ENCODE measurements at places on chromosomes 12 and 14.

DNA sequence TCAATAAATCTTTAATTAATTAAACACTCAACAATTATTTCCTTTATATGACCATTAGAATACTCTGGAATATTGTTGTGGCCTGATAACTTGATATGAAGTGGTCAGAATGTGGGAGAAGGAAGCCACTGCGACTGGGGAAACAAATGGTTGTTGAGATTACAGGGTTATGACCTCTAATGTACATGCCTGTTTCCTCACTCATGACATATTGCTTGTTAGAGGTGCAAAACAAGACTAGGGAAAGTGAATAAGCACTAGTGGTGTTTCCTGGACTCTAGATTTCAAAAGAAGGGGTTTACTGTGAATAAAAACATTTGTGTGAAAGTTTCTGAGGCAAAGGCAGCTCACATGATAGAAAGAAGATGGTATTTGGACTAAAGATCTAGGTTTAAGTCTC lies 53.3 kb downstream of the STAB2 start:
- no peak for DNase-seq

DNA sequence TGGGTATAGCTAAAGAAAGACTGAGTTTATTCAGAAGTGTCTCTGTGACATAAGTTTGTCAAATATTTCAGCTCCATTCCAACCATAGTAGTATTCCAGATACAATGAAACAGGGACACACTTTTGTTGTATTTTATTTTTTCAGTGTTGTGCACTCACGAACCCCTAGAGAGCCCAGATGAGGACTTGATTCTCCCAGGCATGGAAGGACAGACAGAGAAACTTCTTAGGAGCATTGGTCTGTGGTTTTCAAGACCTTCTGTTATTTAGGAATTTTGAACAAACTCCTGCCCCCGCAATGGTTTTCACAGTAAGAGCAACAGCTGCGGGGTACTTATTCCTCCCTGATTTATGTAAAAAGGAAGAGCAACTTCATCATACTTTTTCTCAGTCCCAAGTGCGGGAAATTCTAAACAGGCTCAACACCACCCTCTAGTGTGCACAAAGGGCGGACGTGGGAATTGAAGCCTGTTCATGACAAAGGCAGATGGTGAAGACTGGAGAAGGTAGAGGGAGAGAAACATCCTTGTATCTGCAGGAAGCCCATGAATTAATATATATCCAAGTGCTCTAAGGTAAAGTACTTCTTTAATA lies 147.6 kb downstream of the PAH start:
- no peak for DNase-seq

DNA sequence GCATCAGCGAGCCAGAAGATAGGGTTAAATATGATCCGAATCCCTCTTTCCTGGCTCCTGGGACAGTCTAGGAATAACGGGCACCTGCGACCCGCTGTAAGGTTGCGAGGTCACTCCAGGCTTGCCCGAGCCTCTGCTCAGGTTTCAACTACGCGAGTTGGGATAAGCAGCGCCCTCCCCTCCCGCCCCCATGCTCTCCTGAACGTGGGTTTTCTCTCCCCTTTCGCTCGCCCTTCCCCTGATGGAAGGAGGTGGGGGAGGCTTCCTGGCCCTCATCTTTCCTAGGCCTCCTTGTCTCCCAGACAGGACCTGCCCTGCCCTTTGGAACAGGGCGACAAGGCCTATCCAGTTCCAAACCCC lies 753 bp upstream of the ATP5MC2 start:
- peak; percentile 15 for DNase-seq

GRCh38 chr12:48022676-48023385 lies 18.6 kb upstream of the COL2A1 start:
- DNase-seq = no peak

GRCh38 chr12:97118796-97119375 lies 211.8 kb downstream of the NEDD1 start:
- DNase-seq = no peak

GRCh38 chr14:105039458-105040205 lies 18.7 kb upstream of the CDCA4 start:
- DNase-seq = no peak

GRCh38 chr14:23663127-23663526 lies 27.0 kb downstream of the DHRS2 start:
- DNase-seq = no peak

DNA sequence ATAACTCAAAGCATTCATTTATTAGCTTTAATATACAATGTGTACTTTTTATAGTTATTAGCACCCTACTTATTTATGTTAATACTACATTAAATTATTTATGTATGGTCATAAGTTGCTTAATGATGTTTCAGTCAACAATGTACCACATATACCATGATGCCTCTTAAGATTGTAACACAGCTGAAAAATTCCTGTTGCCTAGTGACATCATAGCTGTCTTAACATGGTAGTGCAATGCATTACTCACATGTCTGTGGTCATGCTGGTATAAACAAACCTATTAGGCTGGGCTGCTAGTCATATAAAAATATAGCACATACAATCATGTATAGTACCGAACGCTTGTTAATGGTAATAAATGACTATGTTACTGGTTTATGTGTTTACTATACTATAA lies 120.4 kb downstream of the ANO6 start:
- DNase-seq = no peak

GRCh38 chr14:90379106-90379505 lies 17.7 kb upstream of the CALM1 start:
- no peak for DNase-seq

- no peak for DNase-seq
These were observed 14.3 kb downstream of the CAMKK2 start for GRCh38 chr12:121282072-121282742.

- no peak for DNase-seq
These were observed 418.9 kb downstream of the ZFP36L1 start for GRCh38 chr14:68373847-68374444.

GRCh38 chr12:25319233-25319984 lies 68.7 kb upstream of the KRAS start:
- DNase-seq = no peak

DNA sequence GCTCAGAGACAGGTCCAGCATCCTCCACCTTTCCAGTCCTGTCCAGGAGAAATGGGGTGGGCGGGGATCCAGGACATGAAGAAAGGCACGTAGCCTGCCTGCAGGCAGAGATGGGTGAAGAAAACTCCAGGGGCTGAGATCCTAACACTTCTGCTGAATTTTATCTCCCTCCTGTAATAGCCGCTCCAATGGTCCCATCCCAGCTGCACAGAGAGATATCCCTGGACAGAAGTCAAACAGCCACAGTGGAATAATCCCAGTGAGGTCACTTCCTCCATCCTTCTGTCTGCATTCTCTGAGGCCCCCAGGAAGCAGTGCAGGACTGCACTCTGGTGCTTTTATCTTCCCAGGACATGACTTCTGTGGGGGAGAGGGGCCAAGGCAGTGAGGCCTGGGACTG lies 26.3 kb downstream of the KRT18 start:
- DNase-seq = no peak

GRCh38 chr12:51415931-51416330 lies 8.7 kb upstream of the SLC4A8 start:
- DNase-seq = no peak

GRCh38 chr14:26870722-26871617 lies 273.1 kb upstream of the NOVA1 start:
- no peak for DNase-seq

- DNase-seq = no peak
These were observed 60.0 kb downstream of the AACS start for GRCh38 chr12:125125271-125125670.

DNA sequence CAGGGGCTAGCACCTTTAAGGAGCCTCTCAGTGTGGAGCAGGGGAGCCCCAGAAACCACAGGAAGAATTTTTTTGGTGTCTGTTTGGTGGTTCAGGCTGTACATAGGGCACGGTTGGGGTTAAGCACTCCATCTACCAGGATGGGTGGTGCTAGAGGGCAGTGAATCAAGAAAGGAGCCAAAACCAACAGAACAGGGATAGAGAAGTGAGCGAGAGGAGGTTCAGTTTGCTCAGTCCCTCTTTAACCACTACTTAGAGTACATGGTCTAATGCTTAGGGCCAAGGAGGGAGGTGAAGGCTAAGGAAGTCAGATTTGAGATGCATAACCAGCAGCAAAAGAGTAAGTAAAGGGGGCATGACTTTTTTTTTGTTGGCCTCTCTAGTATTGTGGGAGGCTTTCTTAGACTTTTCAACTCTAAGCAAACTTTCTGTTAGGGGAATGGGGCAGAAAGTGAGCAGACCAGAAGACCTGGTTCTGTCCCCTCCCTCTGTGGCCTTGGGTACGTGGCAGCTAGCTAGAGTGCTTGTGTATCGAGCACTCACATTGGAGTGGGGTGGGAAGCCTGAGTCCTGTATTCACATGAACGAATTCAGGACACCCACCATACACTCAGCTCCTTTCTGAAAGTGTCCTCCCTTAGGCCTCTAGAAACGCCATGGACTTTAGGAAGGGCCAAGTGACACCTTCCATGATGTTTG lies 6.6 kb upstream of the NPFF start:
- DNase-seq = no peak

GRCh38 chr14:77372304-77372841 lies 4.5 kb downstream of the TMED8 start:
- no peak for DNase-seq

DNA sequence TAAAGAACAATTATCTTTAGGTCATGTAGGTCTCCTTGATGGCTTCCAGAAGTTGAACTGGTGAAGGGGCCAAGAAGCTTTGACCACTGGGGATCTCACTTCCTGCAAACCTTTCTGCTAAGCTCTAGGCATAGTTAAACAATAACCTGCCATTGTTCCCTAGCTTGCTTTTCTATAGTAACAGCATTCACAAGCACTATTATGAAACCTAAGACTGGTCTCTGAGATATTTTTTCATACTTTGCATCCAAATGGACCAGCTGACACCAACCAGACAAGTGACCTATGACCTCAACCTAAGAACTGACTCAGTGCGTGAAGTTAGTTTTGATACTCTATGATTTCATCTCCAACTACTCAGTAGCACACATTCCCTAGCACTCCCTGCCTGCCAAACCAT lies 129.1 kb downstream of the PTPRB start:
- DNase-seq = no peak

- DNase-seq = no peak
These were observed 47.1 kb downstream of the UTP20 start for GRCh38 chr12:101327051-101327450.

- no peak for DNase-seq
These were observed 74.6 kb downstream of the RERG start for GRCh38 chr12:15146585-15146984.

DNA sequence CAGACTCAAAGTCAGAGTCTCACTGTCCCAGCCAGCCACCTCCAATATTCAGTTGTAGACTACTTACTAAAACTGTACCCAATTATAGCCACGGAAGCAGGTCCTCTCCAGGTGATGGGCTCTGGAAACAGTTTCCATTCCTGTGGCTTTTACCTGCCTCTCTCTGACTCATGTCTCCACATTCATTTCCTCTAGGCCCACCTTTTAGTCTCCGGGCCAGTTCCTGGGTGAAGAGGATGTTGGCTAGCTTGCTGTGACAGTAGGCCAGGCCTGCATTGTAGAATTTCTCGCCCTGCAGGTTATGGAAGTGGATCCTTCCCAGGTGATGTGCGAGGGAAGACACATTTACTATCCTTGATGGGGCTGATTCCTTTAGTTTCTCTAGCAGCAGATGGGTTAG lies 5.6 kb downstream of the RDH11 start:
- DNase-seq = no peak

GRCh38 chr12:49277466-49277865 lies 12.6 kb downstream of the TUBA1C start:
- DNase-seq = no peak

DNA sequence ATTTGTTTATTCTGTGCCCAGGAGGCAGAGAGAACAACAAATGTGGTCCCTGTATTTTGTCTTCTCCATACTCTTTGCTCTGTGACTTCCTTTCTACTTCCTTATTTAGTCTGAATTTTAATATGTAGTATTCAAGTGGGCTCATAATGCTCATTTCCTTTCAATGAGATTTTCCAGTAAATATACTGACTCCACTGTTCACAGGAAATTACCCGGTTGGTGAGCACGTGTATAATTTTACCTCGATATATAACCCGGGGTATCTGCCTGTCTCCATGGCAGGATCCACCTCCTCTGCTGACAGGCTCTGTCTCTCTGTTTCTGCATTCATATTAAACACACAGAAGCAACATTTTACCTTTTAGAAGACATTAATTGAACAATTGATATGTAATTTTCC lies 166.0 kb downstream of the SLC38A4 start:
- DNase-seq = no peak

GRCh38 chr14:21917699-21918436 lies 244.2 kb upstream of the OR4E1 start:
- DNase-seq = no peak

GRCh38 chr14:32121948-32122347 lies 44.8 kb downstream of the ARHGAP5 start:
- DNase-seq = no peak

DNA sequence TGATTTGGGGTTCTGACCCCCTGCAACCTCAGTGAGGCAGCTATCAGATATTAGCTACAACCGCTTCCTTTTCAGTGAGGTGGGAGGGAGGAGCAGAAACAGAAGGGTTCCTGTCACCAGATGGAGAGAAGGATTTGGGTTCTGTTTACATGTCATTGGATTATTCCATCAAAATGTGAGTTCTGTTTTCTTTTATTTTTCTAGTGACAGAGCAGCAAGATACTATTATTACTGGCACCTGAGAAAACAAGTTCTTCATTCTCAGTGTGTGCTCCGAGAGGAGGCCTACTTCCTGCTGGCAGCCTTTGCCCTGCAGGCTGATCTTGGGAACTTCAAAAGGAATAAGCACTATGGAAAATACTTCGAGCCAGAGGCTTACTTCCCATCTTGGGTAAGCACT lies 52.8 kb downstream of the FRMD6 start:
- DNase-seq = no peak

GRCh38 chr14:99675382-99675835 lies 8.7 kb upstream of the CYP46A1 start:
- no peak for DNase-seq

DNA sequence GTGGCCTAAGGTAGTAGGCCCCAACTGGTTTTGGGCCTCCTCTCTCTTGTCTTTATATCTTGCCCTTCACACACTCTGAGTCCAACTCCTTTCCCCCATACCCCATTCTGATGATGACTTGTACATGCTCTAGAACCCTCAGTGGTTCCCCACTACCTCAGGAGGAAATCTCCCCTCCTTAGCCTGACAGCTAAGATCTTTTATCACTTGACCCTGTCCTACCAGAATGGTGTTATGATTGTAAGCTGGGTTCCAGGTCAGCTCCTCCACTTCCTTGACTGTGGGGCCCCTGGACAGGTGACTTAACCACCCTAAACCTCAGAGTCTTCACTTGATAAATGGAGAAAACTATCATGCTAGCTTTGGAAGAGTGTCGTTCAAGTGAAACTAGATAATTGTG lies 9.4 kb upstream of the MYL2 start:
- no peak for DNase-seq
